ENCODE measurements at places on chromosomes 12 and 14.

- no peak for DNase-seq
Observed at GRCh38 chr12:91618281-91618680, 435.7 kb upstream of the DCN start.

GRCh38 chr12:57875753-57876547 lies 29.4 kb upstream of the CTDSP2 start:
- DNase-seq: no peak

- no peak for DNase-seq
Observed at GRCh38 chr12:113862590-113863454, 103.3 kb downstream of the RBM19 start.

DNA sequence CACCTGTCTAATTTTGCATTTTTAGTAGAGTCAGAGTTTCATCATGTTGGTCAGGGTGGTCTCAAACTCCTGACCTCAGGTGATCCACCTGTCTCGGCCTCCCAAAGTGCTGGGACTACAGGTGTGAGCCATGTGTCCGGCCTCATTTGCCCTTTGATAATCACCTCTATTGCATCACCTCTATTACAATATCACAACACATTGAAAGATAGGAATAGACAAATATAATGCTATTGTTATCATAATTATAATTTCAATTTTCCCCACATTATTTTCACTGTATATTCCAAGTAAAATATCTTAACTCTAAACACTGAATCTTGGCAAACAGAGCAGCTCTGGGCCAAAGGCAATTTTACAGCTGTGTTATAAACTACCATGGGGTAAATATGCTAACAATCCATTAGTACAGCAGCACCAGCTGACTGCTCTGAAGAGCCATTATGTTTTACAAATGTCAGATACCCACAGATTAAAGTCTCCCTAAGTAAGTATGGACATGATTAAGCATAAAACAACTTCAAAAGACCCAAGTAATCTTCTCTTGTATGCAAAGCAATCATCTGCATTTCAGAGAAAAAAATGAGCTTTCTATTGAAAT lies 173.2 kb downstream of the MED13L start:
- no peak for DNase-seq

DNA sequence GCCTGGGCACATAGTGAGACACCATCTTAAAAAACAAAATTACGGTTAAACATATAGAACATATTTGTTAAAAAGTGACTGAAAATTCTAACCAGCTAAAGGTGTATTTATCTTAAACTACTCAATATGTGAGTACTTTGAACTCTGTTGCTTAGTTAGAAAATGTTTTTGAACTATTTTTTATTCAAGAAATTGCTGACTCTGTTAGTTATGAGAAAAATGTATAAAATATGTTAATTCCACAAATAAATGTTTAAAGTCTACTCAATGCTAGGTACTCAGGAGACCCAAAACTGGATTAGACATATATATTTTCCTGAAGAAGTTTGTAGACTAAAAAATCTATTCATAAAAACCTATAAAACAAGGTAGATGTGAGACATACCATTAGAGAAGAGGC lies 23.0 kb upstream of the GPR33 start:
- no peak for DNase-seq

GRCh38 chr12:16634786-16635185 lies 28.8 kb upstream of the LMO3 start:
- DNase-seq: no peak

DNA sequence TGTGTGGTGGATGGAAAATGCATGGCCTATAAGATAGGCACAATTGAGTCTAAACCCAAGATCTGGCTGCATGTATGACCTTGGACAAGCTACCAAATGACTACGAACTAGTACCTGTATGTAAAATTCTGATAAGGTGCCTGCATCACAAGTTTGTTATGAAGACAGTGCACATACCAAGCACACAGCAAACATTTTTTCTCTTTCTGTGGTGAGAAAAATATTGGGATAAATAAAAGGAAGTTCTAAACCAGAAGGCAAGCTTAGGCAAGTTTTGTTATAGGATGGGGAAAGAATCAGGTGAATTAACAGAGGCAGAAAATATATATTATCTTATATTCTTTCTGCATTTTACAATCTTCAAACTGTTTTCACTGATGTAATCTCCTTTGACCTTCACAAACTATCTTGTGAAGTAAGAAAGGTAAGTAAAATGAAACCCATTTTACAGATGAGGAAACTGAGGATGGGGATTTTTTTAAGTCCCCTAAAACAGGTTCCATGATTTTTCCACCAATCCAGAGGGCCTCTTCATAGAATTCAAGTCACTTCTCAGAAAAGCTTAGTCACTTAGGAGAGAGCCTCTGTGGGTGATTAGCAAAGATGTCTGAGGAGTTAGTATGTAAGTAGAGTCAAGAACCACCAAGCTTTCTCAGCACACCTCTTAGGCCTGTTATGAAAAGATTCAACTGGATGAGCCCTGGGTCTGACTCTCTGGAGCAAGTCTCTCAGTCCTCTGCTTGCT lies 132.0 kb upstream of the RAP1B start:
- DNase-seq: no peak

DNA sequence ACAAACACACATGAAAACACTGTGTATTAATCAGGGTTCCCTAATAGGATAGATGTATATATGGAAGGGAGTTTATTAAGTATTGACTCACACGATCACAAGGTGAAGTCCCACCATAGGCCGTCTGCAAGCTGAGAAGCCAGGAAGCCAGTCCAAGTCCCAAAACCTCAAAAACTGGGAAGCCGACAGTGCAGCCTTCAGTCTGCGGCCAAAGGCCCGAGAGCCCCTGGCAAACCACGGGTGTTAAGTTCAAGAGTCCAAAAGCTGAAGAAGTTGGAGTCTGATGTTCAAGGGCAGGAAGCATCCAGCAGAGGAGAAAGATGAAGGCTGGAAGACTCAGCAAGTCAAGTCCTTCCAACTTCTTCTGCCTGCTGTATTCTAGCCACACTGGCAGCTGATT lies 1085.0 kb upstream of the TMEM132C start:
- no peak for DNase-seq

GRCh38 chr14:53851394-53852090 lies 105.1 kb downstream of the BMP4 start:
- DNase-seq: no peak

GRCh38 chr12:131639270-131639940 lies 71.5 kb upstream of the SFSWAP start:
- DNase-seq: no peak

- no peak for DNase-seq
Observed at GRCh38 chr14:35220920-35221319, 71.3 kb upstream of the PSMA6 start.

DNA sequence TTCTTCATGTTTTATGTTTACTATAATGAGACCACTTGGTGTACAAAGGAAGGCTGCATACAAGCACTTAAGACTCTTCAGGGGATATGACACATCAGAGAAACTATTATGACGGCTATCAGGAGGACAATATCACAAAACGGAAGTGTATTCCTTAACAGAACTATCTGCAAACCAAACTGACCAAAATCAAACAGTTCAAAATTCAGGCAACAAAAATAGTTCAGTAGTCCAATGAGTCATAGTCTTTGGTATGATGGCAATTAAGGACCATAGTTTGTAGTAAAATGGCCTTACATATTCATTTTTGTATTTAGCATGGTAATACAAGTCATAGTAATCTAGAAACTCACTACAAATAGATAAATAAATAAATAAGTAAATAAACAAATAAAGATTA lies 1638.7 kb upstream of the SEL1L start:
- no peak for DNase-seq

DNA sequence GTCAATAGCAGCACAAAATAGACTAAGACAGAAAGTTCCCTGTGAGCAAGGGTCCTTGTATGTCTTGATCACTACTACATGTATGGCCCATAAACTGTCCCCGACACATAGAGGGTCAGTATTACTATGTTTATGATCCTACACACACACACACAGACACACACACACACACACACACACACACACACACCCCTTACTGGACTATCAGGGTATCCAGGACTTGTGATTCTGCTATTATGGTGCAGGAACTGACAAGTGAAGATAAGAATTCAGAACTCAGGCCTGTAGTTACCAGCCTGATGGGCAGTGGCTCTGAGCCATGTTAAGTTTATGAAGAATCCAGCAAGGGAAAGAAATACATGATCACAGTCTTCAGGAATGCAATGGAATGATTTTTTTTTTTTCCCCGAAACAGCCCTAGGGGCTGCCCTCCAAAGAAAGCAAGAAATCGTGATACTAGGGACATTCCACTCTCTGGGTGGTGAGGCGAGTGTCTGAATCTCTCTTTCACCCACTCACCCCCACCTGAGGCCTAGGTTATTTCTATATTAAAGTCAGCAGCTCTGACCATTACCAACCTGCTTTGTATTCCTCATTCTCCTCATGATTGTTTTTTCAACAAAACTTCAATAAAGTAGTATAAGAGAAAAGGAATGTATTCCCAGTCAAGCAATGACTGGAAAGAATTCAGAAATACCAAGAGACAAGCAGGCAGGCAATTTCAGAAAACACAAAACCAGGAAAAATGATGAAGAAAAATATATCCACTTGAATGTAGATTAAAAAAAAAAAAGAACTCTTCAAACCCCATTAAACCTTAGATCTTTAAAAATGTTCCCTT lies 105.8 kb downstream of the AVPR1A start:
- DNase-seq: no peak

DNA sequence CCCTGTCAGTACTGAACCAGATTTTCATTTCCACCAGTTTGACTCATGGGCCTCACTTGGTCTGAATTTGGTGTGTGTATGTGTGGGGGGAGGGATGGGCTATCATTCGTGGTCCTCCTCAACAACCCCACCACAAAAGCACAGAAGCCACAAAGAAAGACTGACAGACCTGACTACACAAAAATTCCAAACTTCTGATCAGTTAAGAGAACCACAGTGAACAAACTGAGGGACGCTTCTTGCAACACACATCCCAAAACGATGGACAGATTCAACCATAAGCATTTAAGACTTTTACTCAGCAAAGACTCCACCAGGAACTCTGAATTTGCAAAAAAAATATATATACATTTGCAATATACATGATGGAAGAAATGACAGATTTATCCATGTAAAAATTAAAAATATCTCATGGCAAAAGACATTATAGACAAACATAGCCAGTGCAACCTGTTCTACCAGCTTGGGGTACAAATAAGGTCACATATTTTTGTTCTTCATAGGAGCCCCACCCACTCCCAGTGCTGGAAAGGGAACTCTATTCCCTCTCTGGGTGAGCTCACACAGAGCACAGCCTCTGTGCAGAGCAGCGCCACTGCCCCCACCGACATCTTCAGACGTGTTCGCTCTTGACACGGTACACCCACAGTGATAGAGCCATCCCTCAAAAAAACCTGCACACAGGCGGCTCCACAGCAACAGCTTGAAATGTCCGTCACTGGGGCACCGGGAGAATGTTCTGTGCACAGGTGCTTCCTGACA lies 49.7 kb downstream of the JAG2 start:
- DNase-seq: no peak

DNA sequence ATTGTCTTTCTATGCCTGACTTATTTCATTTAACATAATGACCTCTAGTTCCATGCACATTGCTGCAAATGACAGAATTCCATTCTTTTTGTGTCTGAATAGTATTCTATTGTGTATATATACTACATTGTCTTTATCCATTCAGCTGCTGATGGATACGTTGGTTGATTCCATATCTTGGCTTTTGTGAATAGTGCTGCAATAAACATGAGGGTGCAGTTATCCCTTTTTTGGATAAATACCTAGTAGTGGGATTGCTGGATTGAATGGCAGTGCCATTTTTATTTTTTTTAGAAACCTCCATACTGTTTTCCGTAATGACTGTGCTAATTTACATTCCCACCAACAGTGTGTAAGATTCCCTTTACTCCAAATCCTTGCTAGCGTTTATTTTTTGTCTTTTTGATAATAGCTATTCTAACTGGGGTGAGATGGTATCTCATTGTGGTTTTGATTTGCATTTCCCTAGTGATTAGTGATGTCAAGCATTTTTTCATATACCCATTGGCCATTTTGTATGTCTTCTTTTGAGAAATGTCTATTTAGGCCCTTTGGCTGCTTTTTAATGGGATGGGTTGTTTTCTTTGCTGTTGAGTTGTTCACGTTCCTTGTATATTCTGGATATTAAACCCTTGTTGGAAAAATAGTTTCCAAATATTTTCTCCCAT lies 2.3 kb downstream of the OAS2 start:
- no peak for DNase-seq

DNA sequence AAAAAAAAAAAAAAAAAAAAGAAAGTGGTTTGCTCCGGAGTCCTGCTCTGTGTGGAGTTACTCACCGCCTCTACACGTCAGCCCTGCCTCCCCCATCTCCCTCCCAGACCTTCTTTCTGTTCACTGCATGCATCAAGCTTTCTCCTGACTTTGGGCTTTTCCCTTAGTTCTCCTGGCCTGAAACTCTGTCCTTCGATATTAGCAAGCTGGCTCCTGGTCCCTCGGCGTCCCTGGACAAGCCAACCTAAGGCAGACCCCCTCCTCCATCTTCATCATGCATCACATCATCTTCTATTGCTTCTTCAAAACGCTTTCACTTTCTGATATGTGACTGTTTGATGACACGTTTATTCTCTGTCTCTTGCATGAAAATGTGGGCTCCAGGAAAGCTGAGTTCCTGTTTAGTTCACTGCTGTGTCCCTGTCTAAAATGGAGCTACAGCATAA lies 40.6 kb downstream of the SLC15A4 start:
- DNase-seq: peak; percentile 79

GRCh38 chr12:96241431-96241830 lies 47.3 kb downstream of the ELK3 start:
- DNase-seq: no peak

DNA sequence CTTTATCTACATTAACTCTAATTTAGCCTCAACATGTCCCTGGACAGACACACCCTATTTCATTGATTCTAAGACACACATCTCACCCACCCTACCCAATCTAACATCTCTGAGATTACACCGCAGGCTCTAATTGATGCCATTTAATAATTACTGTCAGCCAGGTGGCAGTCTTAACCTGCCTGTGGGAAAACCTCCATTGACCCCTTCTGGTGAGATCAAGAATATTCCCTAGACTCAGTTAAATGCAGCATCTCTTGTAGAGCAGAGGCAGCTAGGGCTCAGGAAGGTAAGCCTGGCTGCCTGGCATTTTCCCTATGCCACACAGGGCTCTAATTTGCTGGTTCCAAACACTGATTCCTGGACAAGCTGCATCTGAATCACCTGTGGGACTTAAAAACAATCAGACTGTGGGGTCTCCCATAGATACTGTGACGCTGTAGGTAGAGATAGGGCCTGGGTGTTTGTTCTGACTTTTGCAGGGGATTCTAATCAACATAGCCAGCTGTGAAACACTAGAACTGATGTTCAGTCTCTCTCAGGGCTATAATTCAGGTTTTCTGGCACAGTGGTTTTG lies 14.3 kb downstream of the MCRS1 start:
- no peak for DNase-seq
